ENCODE measurements at places on chromosomes 3 and 15.

DNA sequence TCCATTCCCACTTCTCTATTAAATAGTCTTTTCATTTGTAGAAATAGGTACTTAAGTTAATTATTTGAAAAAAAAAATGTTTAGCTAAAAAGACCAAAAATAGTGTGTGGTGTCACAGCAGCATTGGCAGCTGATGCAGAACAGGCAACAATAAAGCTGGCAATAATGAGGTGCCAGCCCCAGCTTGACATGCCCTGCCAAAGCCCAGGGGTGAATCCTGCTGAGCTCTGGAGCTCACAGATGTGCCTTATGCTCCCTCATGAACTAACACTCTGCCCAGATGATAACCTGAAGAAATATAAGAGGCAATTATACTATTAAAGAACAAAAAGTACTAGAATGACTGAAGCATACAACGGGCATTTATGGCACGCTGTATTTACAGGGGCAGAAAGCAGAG, 63.8 kb downstream of the IGSF11 start:
- no peak for DNase-seq

DNA sequence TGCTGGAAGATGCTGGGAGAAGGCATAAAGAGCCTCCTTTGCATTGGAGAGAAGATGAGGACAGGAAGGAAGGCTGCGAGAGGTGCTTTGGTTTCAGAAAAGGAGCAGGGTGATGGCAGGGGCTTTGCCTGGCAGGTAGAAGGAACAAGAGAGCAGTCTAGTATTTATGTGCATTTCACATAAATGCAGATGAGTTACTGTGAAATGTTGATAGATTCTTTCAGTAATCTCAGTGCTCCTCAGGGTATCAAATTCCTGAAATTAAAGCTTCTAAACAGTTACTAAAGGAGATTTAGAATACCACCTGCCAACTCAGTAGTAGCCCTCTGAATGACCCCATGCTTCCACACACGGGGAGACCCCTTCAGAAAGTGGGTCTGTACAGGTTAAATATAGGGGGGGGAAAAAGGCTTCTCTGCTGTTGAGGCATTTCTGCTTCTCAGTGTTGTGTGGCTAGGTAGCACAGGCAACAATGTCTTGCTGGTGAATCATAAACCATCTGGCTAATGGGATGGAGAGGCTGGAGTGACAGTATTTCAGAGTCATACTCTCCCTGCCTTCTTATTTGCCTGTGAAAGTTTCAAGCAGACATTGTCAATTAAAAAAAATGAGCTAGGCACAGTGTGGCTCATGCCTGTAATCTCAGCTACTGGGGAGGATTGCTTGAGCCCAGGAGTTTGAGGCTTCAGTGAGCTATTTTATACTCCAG, 14.3 kb upstream of the FBXL22 start:
- no peak for DNase-seq

- DNase-seq, result no peak
Measured at GRCh38 chr3:157373783-157374182, 62.9 kb upstream of the PTX3 start.

- DNase-seq, result no peak
Measured at GRCh38 chr3:16767006-16767405, 117.7 kb upstream of the PLCL2 start.

DNA sequence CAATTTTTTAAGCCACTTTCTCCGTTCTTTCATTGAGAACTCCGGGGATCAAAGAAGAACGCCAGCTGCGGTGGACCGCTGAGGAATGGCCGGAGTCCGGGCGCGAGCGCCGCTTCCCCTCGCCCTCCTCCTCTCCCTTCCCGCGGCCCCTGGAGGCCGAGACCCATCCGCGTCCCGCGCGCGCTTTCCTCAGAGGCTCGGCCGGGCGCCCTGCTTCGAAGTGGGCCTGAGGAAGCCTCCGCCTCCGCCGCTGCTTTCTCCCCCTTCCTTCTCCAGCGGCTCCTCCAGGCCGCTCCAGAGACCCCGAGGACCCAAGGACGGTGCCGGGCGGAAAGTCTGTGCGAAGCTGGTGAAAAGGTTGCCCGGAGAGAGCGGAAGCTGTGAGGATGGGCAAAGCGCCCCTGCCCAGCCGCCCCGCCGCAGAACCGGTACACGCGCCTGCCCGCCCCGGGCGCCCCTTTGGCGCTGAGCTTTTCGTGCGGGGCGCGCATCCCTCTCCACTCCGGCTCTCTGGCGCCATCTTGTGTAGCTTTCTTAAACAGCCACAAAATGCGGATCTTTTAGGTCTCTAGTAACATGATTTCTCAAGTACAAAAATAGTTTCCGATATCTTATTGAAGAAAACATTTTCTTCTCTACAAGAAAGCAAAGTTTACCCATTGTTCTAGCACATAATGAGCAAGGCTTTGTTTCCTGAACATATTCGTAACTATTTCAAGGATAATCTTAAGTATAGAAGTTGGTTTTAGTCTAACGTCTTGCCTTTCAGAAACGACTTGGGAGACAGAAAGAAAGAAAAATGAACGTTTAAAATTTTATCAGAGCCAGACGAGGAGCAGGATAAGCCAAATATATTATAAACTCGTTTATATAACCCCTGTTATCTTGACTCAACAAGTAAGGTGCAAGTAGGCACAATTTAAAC, 59.2 kb upstream of the FAM174B start:
- peak; percentile 73 for DNase-seq
